ENCODE measurements at places on chromosomes 6 and 20.

DNA sequence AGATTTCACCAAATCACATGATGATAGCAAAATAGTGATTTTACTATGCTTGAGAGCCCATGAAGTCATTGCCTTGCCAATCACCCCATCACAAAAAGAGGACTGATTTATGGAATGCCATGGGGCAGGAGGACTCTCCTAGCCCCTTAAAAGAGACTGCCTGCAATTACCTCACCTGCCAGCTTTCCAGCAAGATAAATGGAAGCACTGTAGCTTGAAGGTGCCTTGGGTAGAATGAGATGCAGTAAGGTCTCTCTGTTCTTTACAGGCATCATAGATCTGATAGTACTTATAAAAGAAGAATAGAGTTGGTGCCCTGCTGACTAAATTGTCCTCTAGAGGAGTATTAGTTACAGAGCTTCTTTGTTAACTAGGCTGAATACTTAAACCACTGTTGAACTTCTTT lies 242.3 kb downstream of the TMEM242 start:
- peaks cover 8% of the 10 kb centered on the region for H3K36me3 ChIP-seq
- H3K27ac ChIP-seq, result no peak overlapping the region
- H3K27me3 ChIP-seq, result no peaks in the 10 kb centered on the region
- H3K4me1 ChIP-seq, result peaks cover 8% of the 10 kb centered on the region
- DNase-seq, result no peak
- no peak overlapping the region for H3K4me3 ChIP-seq

DNA sequence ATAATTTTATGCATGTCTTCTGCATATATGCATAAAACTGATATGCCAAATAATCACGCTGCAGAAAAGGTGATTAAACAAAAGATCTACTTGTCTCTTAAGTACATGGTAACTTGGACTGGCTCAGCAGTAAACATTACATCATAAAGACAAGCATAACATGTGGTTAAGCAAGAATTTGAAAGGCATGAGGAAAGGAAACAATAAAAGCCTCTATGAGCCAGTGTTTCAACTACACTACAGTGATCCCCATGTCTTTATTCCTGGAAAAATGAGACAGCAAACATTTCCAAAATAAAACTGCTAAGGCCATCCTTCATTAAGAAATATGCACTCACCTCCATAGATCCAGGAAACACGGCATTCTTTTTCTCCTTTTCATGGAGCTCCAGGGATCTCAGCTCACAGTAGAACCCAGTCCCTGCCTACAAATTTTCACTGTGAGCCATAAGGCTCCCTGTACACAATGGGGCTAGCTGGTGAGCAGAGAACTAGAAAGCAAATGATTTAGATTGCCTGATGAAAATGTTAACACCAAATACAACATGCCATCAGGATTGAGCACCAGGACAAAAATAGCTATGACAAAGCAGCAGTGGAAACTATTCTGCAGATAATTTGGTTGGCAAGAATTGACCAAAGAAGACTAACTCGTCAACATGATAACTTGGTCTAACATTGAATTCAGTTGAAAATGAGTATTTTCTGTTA lies 156.1 kb downstream of the COL21A1 start:
- peaks cover 7% of the 10 kb centered on the region for H3K36me3 ChIP-seq
- DNase-seq, result no peak
- no peaks in the 10 kb centered on the region for H3K27me3 ChIP-seq
- H3K4me3 ChIP-seq, result no peak overlapping the region
- H3K27ac ChIP-seq, result peak overlapping the region; percentile 21
- peaks cover 12% of the 10 kb centered on the region for H3K4me1 ChIP-seq

- no peak overlapping the region for H3K27ac ChIP-seq
- DNase-seq, result no peak
- no peaks in the 10 kb centered on the region for H3K36me3 ChIP-seq
- no peaks in the 10 kb centered on the region for H3K4me1 ChIP-seq
Measured at GRCh38 chr6:40918040-40918651, 120.9 kb downstream of the UNC5CL start.

GRCh38 chr6:5567890-5568289 lies 306.6 kb downstream of the FARS2 start:
- no peak overlapping the region for H3K27ac ChIP-seq
- no peak overlapping the region for H3K4me3 ChIP-seq
- no peak for DNase-seq
- no peaks in the 10 kb centered on the region for H3K4me1 ChIP-seq

- no peaks in the 10 kb centered on the region for H3K4me1 ChIP-seq
- no peak for DNase-seq
- no peak overlapping the region for H3K27ac ChIP-seq
- no peak overlapping the region for H3K4me3 ChIP-seq
- H3K36me3 ChIP-seq, result no peaks in the 10 kb centered on the region
Measured at GRCh38 chr20:25341716-25342680, 48.6 kb downstream of the ABHD12 start.

DNA sequence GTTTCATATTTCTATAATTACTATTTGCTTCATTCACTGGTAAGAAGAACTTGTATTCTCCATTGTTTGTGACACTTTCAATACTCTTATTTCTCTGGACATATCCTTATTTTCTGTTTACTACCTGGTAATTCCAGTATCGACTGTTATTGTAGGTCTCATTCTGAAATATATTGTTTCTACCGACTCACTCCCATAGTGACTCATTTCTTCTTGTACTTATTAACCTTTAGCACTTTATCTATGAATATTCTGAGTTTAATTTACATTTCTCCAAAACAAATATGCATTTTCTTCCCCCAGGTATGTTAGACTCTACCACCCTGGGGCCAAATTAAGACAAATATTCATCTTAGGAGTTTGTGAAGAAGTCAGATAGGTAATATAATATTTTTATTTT lies 164.5 kb upstream of the BTBD3 start:
- no peak overlapping the region for H3K27ac ChIP-seq
- H3K4me1 ChIP-seq, result no peaks in the 10 kb centered on the region
- DNase-seq, result no peak
- H3K27me3 ChIP-seq, result no peaks in the 10 kb centered on the region
- H3K36me3 ChIP-seq, result no peaks in the 10 kb centered on the region

DNA sequence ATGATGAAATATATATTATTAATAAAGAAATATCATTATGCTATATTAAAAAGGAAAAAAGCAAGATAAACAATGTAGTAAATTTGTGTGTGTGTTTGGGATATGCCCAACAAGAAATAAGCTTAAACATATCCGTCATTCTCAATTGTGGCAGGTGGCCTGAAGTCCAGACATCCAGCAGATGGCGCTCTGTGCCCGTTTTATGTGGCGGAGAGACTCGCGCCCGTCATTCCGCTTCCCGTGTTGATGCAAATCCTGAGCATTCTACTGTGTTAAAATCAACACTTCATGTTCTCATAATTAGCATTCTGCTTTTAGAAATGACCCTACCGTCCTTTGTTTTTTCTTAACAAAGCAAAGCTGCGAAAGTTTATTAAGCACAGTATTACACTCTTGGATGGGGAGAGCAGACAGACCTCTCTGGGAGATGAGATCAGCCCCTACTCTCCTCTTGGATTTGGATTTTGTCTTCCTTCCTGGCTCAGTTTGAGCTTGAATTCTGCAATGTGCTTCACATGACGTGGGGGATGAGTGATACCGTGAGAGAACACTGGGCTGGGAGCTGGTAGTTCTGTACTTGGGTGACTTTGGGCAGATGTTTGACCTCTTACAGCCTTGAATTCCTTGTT lies 125.8 kb downstream of the MCHR2 start:
- no peaks in the 10 kb centered on the region for H3K36me3 ChIP-seq
- no peak for DNase-seq
- H3K4me1 ChIP-seq, result no peaks in the 10 kb centered on the region
- H3K27ac ChIP-seq, result no peak overlapping the region
- H3K27me3 ChIP-seq, result no peaks in the 10 kb centered on the region

GRCh38 chr20:34573541-34574300 lies 15.2 kb downstream of the MAP1LC3A start:
- no peaks in the 10 kb centered on the region for H3K4me1 ChIP-seq
- no peak overlapping the region for H3K27ac ChIP-seq
- no peak for DNase-seq
- no peaks in the 10 kb centered on the region for H3K27me3 ChIP-seq
- no peak overlapping the region for H3K4me3 ChIP-seq

DNA sequence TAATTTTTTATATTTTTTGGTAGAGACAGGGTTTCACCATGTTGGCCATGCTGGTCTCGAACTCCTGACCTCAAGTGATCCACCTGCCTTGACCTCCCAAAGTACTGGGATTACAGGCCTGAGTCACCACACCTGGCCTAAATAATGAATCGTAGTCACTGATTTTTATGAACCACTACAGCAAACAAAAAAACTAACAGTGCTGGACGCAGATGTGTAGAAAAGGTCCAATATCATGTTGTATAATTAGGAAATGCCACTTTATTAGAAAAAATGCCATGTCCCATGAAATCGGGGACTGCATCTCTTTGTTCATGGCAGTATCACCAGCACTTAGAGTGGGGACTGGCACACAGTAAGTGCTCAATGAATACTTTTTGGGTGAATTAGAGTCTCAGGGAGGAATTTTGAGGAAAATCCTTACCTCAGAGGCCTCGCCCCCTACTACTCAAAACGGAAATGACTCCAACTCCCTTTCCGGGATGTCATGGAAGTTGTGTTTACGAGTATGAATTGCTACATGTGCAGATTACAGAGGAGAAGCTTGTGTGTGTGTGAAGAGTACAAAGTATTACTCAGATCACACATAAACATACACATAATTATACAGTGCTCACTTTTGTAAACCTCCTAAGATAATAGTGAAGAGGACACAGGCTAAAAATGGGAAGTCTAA lies 43.6 kb upstream of the FAM50B start:
- peak overlapping the region; percentile 4 for H3K27ac ChIP-seq
- peaks cover 52% of the 10 kb centered on the region for H3K4me1 ChIP-seq
- no peak for DNase-seq
- no peaks in the 10 kb centered on the region for H3K27me3 ChIP-seq

GRCh38 chr6:114135363-114135971 lies 164.5 kb upstream of the HDAC2 start:
- H3K4me3 ChIP-seq, result no peak overlapping the region
- no peaks in the 10 kb centered on the region for H3K27me3 ChIP-seq
- peaks cover 6% of the 10 kb centered on the region for H3K4me1 ChIP-seq
- no peaks in the 10 kb centered on the region for H3K36me3 ChIP-seq

DNA sequence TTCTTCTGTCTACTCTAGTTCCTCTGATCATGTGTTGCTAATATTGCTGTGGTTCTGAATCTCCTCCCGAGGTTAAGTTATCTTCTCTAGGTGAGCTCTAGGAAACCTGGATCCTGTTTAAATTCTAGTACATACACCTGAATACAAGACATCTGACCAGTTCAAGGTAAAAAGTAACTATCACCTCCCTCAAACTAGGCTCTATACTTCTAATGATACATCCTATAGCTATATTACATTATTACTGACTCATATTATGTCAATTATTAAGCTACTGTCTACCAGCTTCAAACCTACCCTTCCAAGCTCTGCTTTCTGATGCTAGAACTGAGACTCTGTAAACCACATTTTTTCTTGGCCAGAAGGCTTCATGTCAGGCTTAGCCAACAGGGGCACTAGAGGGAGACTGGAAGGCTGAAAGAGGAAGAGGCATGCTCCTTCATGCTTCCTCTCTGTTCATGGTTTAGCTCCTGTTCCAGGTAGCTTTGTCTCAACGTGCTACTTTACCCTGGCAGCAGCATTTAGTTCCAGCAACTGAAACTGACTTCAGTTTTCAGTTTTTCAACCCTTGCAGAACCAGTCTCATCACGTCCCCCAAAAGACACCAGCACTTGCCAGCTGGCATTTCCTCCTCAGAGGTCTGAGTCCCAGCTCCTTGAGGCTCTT lies 148.4 kb upstream of the TOP1 start:
- no peak overlapping the region for H3K27ac ChIP-seq
- DNase-seq, result no peak
- no peaks in the 10 kb centered on the region for H3K4me1 ChIP-seq
- H3K27me3 ChIP-seq, result no peaks in the 10 kb centered on the region

DNA sequence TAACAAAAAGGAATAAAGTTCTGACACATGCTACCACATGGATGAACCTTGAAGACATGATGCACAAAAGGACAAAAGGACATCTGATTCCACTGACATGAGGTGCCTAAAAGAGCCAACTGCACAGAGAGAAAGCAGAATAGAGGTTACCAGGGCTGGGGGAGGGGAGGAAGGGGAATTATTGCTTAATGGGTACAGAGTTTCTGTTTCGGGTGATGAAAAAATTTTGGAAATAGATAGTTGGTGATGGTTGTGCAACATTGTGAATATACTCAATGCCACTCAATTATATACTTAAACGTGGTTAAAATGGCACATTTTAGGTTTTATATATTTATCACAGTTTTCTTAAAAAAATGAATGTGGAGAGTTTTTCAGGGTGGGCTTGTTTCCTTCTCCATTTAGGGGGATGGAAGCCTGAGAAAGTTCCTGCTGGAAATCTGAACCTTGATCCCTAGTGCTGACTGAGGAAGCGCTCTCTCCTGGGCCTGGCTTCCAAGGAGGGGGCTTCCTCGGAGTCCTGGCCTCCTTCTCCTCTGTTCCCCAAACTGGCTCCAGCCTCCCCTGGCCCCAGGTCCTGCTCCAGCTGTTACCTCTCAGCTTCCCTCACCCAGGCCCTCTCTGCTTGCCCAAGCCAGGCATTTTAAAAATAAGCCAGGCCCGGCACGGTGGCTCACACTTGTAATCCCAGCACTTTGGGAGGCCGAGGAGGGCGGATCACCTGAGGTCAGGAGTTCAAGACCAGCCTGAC lies 79.2 kb downstream of the NOL4L start:
- H3K36me3 ChIP-seq, result no peaks in the 10 kb centered on the region
- DNase-seq, result no peak
- H3K4me1 ChIP-seq, result no peaks in the 10 kb centered on the region
- no peak overlapping the region for H3K4me3 ChIP-seq
- no peak overlapping the region for H3K27ac ChIP-seq

GRCh38 chr6:118249680-118250079 lies 298.4 kb upstream of the PLN start:
- H3K4me1 ChIP-seq, result no peaks in the 10 kb centered on the region
- H3K27me3 ChIP-seq, result no peaks in the 10 kb centered on the region
- H3K4me3 ChIP-seq, result no peak overlapping the region
- DNase-seq, result no peak
- H3K36me3 ChIP-seq, result no peaks in the 10 kb centered on the region

- peaks cover 13% of the 10 kb centered on the region for H3K4me1 ChIP-seq
- H3K4me3 ChIP-seq, result peak overlapping the region; percentile 35
- H3K36me3 ChIP-seq, result no peaks in the 10 kb centered on the region
- DNase-seq, result no peak
- H3K27me3 ChIP-seq, result peaks cover 38% of the 10 kb centered on the region
Measured at GRCh38 chr20:56925831-56926170, 296.7 kb downstream of the TFAP2C start.

- H3K27ac ChIP-seq, result peak overlapping the region; percentile 71
- no peaks in the 10 kb centered on the region for H3K27me3 ChIP-seq
- DNase-seq, result no peak
- no peak overlapping the region for H3K4me3 ChIP-seq
- no peaks in the 10 kb centered on the region for H3K36me3 ChIP-seq
Measured at GRCh38 chr20:13348311-13349234, 127.5 kb downstream of the ISM1 start.

DNA sequence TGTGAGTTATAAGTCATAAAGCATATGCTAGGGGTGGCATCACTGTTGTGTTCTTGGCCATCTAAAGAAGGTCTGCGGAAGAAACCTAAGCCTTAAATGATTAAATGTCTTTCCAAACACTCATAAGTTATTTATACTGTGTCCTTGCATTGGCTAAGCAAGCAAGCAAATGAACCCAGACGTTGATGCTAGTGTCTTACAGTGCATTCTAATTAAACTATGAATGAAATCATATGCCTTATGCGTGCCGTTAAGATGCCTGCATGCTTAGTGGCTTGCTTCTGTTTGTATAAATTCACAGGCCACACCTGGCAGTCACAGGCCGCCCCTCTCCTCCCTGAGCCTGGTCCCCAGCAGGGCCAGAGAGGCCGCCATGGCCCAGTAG lies 49.9 kb downstream of the RIN2 start:
- H3K4me1 ChIP-seq, result peaks cover 24% of the 10 kb centered on the region
- no peaks in the 10 kb centered on the region for H3K27me3 ChIP-seq
- H3K27ac ChIP-seq, result no peak overlapping the region
- no peak for DNase-seq
